ENCODE measurements at places on chromosomes 16 and 17. TPM values are rescaled to one million over a fixed set of nuclear protein-coding genes. Genes with fewer than 3 reads are reported as not detected.
A peak's percentile ranks its signal among the peaks of the same experiment; 100 is the strongest.

GRCh38 chr17:82832411-82832810 lies 7.4 kb downstream of the ZNF750 start:
- ATAC-seq = no peak

DNA sequence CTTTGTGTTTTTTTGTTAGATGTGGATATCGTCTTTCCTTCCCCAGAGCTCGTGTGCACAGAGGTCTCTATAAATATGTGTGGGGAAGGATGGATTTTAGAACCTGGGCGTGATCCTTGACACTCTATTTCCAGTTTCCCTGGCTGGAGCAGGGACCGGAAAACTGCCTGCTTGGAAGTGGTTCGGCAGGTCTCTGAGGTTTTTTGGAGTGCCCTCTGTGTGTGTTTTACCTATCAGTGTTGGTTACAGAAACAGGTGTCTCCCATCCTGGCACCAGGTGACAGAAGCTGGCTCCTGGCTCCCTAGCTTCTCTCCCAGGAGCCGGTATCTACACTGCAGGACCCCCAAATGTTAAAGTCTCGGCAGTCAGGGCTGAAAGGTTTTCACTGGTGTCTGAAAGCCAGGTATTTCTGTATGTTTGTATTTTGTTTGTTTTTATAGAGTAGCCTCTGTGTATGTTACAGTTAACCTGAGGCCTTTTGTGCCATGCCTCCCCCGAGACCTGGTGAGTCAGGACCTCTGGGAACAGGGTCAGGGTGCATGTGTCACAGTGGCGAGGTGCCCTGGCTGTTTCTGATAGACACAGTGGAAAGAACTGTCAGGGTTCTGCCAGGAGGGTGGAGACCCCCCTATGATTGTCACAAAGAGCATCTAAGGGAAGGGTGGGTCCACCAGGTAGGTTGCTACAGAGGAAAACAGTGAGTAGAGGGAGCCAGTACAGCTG lies 31.3 kb downstream of the ZC3H18 start:
- no peak for ATAC-seq

- peak; percentile 81 for ATAC-seq
These were observed 1503.7 kb downstream of the CDH11 start for GRCh38 chr16:63617990-63618763.

Gene LPO
- 0.44 TPM for total RNA-seq

DNA sequence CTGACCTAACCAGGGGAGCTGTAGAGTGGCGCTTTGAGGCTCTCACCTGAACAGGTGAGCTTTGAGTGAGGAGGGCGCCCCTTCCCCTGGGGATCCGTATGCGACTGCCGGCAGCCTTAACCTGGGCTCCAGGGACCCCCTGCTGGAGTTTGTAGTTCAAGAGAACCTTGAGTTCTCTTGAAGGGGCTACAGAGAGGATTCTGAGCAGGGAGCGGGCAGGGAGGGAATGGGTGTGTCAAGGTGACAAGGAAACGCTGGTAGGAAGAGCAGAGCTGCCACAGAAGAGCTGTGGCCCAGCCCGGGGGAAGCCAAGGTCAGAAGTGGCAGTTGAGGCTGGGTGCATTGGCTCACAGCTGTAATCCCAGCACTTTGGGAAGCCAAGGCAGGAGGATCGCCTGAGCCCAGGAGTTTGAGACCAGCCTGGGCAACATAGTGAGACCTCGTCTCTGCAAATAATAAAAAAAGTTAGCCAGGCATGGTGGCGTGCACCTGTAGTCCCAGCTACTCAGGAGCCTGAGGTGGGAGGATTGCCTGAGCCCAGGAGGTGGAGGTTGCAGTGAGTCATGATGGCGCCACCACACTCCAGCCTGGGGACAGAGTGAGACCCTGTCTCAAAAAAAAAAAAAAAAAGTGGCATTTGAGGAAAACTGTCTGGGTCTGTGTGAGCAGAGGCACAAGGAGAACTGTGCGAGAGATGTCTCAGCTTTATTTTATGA lies 1.2 kb downstream of the LLGL2 start:
- ATAC-seq = no peak

GRCh38 chr17:13534946-13535345 lies 66.8 kb downstream of the HS3ST3A1 start:
- ATAC-seq = no peak

Gene ADORA2B
- total RNA-seq = 13.1 TPM

GRCh38 chr17:44221084-44221861 lies 1.8 kb upstream of the UBTF start:
- ATAC-seq = peak; percentile 11

DNA sequence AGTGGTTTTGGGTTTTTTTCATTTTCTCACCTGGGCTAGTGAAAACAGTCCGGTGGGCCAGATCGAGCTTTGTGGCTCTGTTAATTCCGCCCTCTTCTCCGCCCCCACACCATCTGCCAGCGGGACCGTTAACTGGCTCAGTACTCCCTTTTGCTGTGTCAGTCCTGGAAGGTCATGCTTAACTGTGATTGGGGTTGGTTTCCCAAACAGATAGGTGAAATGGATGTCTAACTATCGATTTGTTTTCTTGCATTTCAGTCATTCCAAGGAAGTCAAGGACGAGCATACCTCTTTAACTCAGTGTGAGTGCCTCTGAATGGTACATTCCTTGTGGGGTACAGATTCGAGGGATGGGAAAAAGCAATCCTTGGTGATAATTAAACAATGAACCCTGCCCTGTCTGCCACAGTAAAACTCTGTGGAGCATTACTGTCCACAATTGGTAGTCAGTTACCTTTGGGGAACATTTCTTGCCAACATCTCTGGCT lies 56.7 kb downstream of the YPEL2 start:
- no peak for ATAC-seq

DNA sequence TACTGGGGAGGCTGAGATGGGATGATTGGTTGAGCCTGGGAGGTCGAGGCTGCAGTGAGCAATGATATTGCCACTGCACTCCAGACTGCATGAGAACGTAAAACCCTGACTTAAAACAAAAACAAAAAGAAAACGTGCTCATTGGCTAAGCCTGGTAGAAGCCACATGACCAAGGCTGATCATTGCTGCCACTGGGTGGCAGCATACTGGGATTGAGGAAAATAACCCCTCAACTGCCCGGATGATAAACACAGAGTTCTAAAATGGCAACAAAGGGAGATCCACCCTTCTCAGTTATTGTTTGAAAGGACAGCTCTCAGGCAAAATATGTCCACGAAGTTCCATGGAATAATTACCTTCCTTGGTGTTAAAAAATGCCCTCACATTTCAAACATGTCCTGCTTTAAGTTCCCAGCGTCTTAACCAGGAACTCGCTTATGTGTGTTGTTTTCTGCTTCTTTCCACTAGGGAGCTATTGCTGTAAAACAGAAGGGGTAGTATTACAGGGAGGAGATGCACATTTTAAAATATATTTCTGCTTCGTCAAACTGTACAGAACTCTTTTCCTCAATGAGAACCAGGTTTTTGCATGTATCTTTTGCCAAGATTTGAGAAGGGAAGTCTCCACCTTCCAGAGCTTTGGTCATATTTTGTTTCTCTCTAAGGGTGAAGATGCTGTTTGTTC lies 675.3 kb downstream of the MAF start:
- ATAC-seq = peak; percentile 43

GRCh38 chr16:30893417-30893743 lies 497 bp downstream of the BCL7C start:
- ATAC-seq = peak; percentile 0

- no peak for ATAC-seq
These were observed 476.9 kb downstream of the SLC39A11 start for GRCh38 chr17:72615627-72615991.

GRCh38 chr16:19639986-19640421 lies 78.0 kb downstream of the KNOP1 start:
- no peak for ATAC-seq

DNA sequence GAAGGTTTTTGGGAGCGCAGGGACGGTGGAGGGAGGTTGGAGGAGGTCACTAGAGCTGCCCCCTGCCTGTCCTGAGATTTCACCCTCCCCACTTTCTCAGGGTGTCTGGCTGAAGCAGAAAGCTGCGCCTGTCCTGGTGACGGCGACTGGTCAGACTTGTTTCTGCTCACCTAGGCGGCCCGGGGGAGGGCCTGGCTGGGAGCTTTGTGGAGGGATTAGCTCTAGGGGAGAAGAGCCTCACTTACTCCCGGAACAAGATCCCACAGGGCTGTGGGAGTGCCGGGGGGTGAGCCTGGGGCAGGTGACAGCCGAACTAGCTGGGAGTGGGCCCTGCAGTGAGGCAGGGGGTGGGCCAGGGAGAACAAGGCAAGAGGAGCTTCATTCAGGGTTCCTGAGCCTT lies 11.5 kb downstream of the NHERF1 start:
- peak; percentile 71 for ATAC-seq

GRCh38 chr17:82297280-82297713 lies 20.1 kb downstream of the CD7 start:
- ATAC-seq = peak; percentile 32

DNA sequence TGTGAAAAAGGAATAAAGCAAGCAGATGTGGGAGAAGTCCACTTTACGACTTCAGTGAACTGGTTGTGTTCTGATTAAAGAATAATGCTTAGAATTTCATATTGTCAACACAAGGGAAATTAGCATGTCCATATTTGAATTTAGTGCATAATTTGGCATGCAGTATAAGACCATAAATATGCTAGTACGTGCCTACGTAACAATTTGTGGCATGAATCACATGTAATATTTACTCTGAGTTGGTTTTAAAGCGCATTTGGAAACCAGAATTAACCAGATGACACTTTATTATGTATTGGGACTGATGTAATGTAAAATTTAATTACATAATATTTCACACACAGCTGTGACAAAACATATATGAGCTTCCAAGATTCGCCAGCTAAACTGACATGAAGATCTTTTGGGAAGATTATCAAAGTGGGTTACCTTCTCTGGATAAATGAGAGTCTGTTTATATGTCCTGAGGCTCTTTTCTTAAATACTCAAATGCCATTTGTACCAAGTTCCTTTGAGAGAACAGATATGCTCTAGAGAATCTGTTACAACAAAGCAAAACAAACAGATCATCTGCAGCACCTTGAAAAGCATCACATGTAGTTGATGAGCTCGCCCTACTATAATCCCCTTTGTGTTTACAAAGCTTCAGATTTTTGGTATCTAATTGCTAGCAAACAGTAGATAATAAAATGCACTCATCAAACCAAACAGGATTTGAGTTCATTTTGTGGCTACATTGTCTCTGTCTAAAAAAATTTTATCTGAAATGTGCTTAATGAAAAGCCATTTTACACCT lies 1468.6 kb downstream of the CDH11 start:
- peak; percentile 70 for ATAC-seq

DNA sequence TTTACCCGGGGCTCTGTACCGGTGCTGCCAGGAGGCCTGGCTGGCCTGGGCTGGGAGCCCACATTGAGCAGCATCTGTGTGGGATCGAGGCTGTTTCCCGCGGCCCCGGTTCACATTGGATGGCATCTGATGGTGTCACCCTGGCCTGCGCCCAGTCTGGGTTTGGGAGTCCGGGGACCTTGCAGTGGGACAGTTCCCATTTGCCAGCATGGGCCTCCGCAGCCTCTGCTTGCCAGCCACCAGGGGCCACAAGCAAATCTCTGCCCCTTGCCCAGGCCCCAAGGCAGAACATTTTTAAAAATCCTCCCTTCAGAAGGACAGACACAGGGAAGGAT lies 64.5 kb downstream of the BANP start:
- ATAC-seq = no peak

GRCh38 chr17:19610879-19611278 lies 37.7 kb upstream of the ALDH3A2 start:
- no peak for ATAC-seq

GRCh38 chr16:68466174-68466573 lies 17.9 kb upstream of the SMPD3 start:
- no peak for ATAC-seq

DNA sequence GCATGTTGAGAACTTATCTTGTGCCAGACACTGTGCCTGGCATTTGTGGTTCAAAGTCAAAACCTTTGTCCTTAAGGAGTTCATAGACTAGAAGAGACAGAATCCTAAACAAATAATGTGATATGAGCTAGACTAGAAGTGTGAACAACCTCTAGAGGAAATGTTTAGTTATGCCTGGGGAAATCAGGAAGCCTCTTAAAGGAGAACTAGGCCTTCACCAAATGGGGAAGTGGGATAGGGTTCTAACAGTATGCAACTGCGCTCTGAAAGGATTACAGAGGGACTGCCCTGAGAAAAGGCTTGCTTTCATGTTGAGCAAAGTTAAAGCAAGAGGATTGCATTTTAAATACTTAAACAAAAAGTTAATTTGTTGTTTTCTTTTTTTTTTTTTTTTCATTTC lies 4.9 kb downstream of the RUNDC1 start:
- no peak for ATAC-seq

DNA sequence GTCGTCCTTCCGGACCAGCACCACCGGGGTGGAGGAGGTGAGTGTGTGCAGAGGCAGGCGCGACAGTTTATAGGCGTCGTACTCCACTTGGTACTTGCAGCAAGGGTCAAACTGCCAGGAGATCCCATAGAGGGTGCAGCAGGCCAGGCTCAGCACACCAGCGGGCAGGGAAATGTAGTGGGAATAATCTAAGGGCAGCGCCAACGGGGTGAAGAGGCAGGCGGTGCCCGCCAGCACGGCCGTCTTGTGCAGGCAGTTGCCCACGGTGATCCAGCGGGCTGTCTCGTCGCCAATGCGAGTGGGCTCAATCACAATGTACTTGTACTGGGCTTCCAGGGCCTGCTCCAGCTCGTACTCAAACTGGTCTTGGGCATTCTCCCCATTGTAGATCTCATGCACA lies 15.6 kb downstream of the TMEM11 start:
- ATAC-seq = no peak

DNA sequence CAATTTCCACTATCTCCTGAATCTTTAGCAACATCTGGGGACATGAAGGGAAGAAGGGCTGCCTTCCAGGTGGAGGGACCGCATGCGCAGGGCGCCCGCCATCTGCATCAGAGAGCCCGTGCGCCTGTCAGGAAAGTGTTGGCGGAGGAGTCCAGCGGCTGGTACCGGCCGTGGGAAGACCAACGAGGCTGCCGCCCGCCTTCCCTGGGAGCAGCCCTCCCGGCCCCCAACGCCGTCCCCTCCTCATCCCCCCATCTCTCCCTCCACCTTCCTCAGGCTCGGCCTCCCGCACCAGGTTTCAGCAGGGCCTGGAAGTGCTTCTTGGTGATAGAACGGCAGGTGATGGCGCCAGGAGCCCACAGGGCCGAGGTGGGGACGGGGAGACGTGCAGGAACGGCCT lies 8.8 kb downstream of the CLCN7 start:
- ATAC-seq = no peak

DNA sequence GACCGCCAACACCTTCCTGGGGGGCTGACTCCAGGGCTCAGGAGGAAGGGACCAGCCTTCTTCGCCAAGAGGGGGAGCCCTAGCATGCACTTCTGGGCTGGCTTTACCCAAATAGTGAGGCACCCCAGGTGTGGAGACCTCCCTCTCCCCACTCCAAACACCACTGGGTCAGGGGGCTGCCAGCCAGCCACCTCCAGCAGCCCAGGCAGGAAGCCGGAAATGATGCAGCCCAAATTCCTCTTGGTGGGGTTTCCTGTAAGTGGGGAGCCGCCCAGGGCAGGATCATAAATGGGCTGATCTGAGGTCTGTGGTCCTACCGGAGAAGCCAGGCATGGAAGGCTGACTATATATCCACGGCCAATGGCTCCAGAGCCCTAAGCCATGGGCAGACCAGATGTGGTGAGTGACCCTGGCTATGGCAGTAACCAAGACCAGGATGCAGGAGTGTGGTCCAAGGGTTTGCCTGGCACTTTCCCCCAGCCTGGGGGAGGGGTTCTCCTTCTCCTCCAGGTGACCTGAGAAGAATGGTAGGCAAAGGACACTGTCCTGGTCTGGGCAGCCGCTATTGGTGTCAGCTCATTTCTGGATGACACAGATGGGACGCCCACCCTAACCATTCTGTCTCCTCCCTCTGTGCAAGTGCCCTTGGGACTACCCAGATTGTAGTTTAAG lies 4.2 kb downstream of the GIT1 start:
- no peak for ATAC-seq

GRCh38 chr16:88659160-88659559 lies 3.7 kb downstream of the MVD start:
- no peak for ATAC-seq

- ATAC-seq = peak; percentile 12
These were observed 13.5 kb upstream of the PRKAR1A start for GRCh38 chr17:68498479-68499326.
